A549 treated with CpdA at 1 μM for 4 hours (cell line): ENCODE measurements at places on chromosomes 5 and 9. TPM values are rescaled to one million over a fixed set of nuclear protein-coding genes. Genes with fewer than 3 reads are reported as not detected.

Gene CRHBP
- total RNA-seq, result 0.06 to 0.33 TPM (median 0.21 TPM) in 5 replicates

Gene TAS2R1
- not detected in 5 replicates for total RNA-seq

Gene FCN2
- not detected in 5 replicates for total RNA-seq

Gene LHX3
- 0.08 to 0.12 TPM (median 0.09 TPM) in 4 of 5 replicates, not detected in the other for total RNA-seq

Gene IL13
- total RNA-seq, result 0.07 TPM in 1 of 5 replicates, not detected in the others

Gene BTNL3
- not detected in 5 replicates for total RNA-seq

Gene BRINP1
- 0.13 to 0.22 TPM (median 0.14 TPM) in 5 replicates for total RNA-seq

Gene ASTN2
- 4.3 to 6.8 TPM (median 5.5 TPM) in 5 replicates for total RNA-seq

Gene SUSD3
- 0.50 to 0.62 TPM (median 0.54 TPM) in 5 replicates for total RNA-seq

Gene MOCS2
- 34.7 to 40.6 TPM (median 36.0 TPM) in 5 replicates for total RNA-seq

Gene PPP2R2B
- total RNA-seq, result 0.13 to 0.24 TPM (median 0.14 TPM) in 4 of 5 replicates, not detected in the other

Gene CDX1
- not detected in 5 replicates for total RNA-seq

Gene NEUROG1
- not detected in 5 replicates for total RNA-seq

Gene PKD2L2
- 0.03 to 0.26 TPM (median 0.05 TPM) in 3 of 5 replicates, not detected in the others for total RNA-seq

Gene EIF4E1B
- not detected in 5 replicates for total RNA-seq

Gene GMCL2
- not detected in 5 replicates for total RNA-seq

Gene DOCK2
- 2.1 to 4.2 TPM (median 2.8 TPM) in 5 replicates for total RNA-seq

Gene ECM2
- total RNA-seq, result 0.10 to 0.22 TPM (median 0.12 TPM) in 5 replicates

Gene FBLL1
- total RNA-seq, result 0.11 to 0.24 TPM (median 0.16 TPM) in 4 of 5 replicates, not detected in the other

Gene LHX2
- 4.7 to 6.2 TPM (median 5.0 TPM) in 5 replicates for total RNA-seq

Gene TSSK1B
- total RNA-seq, result not detected in 5 replicates

Gene BAG1
- 134 to 164 TPM (median 143 TPM) in 5 replicates for total RNA-seq

Gene COL23A1
- total RNA-seq, result not detected in 5 replicates

Gene PCDHAC1
- total RNA-seq, result 1.1 to 1.4 TPM (median 1.2 TPM) in 5 replicates

Gene TPPP
- 4.7 to 5.2 TPM (median 4.9 TPM) in 5 replicates for total RNA-seq

Gene PCDHB10
- total RNA-seq, result 0.03 to 0.06 TPM in 2 of 5 replicates, not detected in the others

Gene LCN1
- total RNA-seq, result not detected in 5 replicates

Gene MARCOL
- not detected in 5 replicates for total RNA-seq

Gene STOML2
- 216 to 273 TPM (median 261 TPM) in 5 replicates for total RNA-seq

Gene ZNF883
- total RNA-seq, result 0.74 to 1.3 TPM (median 0.85 TPM) in 5 replicates

Gene FGF18
- total RNA-seq, result 0.19 to 0.56 TPM (median 0.40 TPM) in 5 replicates
